ENCODE measurements at places on chromosomes 6 and 20.
A peak's percentile ranks its signal among the peaks of the same experiment; 100 is the strongest.

- no peak for DNase-seq
Measured at GRCh38 chr6:128711149-128711548, 171.8 kb upstream of the LAMA2 start.

DNA sequence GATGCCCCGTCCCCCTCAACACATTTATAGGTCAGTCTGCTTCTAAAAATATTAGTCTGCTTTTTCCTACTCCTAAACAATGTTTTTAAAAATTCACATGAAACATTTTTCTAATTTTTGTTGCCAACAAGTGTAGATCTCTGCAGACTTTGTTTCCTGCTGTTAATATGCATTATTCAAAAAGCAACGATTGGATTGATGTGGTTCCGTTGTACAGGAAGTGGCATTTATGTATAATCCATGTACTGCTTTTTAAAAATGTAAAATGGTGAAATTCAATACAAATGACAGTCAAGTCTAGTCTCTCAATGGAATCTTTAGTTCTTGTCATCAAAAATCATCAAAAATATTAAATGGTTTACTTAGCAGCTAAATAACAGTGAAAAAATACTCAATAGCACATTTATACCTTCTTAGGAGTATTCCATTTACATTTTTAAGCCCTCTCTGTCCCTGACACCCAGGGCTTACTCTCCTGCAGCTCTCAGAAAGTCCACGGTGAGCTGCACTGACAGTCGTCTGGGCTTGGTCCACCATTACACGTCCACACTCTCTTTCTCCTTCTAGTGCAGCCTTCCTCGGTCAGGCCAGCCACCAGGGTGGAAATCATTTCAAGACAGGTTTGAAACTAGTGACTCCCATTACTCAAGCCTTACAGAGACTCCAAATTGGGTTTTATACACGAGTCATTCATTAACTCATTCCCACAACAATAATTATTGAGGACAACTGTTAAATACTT, 211.5 kb downstream of the TMEM200A start:
- no peak for DNase-seq

- DNase-seq, result no peak
Measured at GRCh38 chr6:68225729-68226128, 409.4 kb upstream of the ADGRB3 start.

DNA sequence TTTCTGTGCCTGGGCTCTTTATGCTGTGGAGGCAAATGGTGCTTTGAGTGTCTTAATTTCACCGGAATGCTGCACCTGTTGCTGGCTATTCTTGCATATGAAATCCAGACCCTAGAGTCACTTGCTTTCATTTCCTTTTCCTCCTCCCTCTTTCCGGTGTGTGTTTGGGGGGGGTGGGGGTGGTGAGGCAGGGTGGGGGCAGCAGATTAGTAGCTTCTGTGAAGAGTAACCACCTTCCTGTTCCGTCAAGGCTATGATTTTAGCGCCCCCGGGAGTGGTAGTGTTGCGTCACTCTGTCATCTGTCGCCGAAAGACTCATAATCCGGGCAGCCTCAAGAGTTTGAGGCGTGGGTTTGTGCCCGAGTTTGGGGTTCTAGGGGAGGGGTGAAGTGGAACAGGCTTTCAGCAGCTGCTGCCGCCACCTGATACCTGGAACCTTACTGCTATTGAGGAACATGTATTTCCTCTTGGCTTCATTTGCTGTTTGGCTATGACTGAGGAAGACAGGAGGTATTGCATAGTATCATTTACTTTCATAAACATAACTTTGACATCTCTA, 49.1 kb downstream of the UTRN start:
- no peak for DNase-seq

DNA sequence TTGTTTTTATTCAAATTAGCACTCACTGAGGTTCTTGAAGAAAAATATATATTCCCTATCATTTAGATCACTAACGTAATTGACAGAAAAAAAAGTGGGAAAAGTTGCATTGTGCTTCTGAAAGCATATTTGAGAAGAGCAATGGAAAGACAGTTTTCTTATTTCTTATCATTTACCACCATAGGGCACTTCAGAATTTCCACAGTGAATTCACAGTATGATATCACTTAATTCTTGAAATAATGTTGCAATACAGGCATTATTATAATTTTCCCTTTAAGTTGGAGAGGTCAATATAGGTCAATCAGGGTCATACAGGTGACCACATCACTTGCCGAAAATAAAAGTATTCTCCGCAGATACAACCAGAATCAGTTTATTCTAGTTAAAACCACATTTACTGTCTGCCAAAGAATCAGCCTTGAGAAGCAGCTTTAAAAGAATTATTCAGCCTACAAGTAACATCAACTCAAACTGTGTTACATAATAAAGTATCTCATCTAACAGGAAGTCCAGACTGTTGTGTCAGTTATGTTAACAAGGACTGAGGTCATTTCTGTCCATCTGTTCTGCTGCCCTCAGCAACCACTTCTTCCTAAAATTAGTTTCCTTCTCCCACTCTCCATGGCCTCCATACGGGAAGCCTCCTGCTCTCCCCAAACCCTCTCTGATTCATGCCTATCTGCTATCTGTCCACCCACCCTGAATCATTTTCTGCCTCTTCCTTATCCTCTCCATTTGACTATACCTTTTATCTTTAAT, 121.2 kb downstream of the SIM1 start:
- DNase-seq, result no peak

DNA sequence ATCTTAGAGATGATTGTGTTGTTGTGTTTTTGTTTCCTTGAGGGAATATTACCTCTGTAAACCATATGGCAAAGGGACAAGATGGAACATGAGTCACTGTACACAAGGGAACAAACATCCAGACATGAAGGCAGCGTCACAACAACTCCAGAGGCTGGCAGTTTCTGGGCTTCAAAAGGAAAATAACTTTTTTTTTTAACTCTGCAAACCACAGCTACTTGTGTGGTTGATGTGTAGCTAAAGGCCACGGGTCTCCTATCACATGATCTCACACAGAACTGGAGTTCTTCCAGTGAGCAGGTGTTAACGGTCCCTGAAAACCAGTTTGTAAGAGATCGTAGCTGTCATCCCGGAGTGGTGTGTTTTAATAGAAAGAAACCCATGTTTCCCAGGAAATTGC, 33.2 kb upstream of the HBS1L start:
- DNase-seq, result no peak

DNA sequence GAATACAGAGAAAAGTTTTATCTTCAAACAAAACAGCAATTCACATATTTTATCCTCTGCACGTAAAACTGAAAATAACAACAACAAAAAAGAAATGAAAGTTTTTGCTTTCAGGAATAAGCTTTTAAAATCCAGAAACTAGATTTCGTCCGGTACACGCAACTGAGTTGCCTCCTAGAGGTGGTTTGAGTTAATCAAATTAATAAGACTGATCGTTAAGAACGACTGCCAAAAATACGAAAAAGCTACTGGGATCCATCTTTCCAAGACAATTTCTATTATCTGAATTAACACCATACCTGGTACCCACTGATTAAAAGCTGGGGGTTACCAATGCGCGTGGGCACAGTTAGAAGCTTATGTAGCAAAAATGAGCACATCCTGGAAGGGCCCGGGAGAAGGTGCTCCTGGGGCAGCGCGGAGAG, 669 bp downstream of the PDCD2 start:
- no peak for DNase-seq

GRCh38 chr6:34234667-34235306, 1.9 kb upstream of the HMGA1 start:
- DNase-seq, result no peak

- peak; percentile 83 for DNase-seq
Measured at GRCh38 chr20:63357921-63358905, 2.9 kb downstream of the CHRNA4 start.

DNA sequence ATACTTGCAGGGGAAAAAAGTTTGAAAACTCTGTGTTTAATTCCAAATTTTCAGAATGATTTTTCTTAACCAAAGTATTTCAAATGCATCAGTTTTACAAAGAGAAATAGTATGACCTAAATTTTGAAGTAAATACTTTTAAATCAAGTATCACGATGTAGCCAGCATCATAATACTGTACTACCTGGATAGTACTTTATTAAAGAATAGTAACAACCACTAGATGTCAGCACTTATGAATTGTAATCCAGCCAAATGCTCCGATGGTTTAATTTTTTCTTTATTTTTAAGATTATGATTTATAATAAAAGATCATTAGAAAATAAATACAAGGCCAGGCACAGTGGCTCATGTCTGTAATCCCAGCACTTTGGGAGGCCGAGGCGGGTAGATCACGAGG, 37.2 kb upstream of the HACE1 start:
- DNase-seq, result peak; percentile 19

- DNase-seq, result peak; percentile 78
Measured at GRCh38 chr6:142946924-142947713, 2.1 kb upstream of the HIVEP2 start.

DNA sequence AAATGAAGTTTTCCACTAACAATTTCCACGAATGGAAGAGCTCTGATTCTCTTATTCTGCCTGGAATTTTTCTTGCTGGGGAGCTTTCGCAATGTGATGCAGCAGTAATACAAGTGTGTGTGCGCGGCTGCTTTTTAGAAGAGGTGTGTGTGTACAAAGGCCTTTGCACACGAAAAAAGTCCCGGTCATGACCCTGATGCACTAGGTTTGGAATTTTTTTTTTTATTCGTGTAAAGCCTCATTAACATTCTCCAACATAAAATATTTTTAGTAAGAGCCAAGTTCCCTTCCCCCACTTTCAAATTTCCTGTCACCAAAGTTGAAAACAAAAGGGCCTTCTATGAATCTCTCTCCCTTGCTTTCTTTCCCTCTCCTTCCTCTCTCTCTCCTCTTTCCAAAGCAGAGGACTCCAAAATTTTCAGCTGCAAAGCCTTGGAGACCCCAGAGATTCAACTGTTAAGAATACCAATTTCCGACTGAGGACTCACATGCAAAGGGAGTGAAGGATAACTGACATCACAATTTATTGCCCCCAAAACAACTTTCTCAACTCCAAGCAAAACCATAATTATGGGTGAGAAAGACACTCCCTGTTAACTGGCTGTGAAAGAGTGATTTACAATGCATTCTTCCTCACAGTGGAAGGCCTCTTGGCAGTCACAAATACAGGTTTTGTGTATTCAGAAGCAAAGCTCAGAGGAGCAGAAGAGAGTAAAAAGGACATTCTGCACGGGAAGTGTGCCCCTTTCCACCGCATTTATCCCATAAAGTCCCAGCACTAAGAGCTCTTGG, 421.2 kb upstream of the JARID2 start:
- no peak for DNase-seq

- peak; percentile 11 for DNase-seq
Measured at GRCh38 chr20:61662226-61662967, 403.3 kb downstream of the TAF4 start.

GRCh38 chr6:7134999-7135745, 27.4 kb downstream of the RREB1 start:
- no peak for DNase-seq

- peak; percentile 89 for DNase-seq
Measured at GRCh38 chr20:37233548-37234253, 27.9 kb downstream of the GHRH start.
